Epithelial cell of proximal tubule (primary cell): ENCODE measurements at places on chromosomes 3 and 15. TPM values are rescaled to one million over a fixed set of nuclear protein-coding genes. Genes with fewer than 3 reads are reported as not detected.

- no peak for DNase-seq
Measured at GRCh38 chr15:80272987-80273386, 21.0 kb upstream of the CTXND1 start.

- no peak for DNase-seq
Measured at GRCh38 chr3:43343815-43344214, 57.5 kb downstream of the SNRK start.

- no peak for DNase-seq
Measured at GRCh38 chr3:56456117-56456516, 12.2 kb downstream of the ERC2 start.

Gene CSPG5
- 0.65 and 2.2 TPM in 2 replicates for total RNA-seq

Gene CPN2
- total RNA-seq, result not detected in 2 replicates

DNA sequence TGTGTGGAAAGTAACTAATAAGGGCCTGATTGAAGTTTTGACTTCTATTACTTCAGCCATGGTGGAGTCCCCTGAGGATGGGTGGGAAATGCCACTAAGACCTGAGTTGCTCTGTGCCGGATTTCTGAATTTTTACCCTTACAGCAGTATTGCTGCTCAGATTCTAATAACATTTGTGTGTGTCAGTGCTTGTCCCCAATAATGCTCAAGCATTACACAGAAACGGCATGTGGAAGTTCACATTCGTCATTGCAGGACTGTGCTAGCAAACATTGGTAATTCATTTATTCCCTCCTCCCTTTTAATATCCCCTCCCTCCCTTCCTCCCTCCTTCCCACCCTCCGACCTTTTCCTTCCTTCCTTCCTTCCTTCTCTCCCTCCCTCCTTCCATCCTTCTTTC lies 484.5 kb upstream of the ONECUT1 start:
- DNase-seq, result no peak

DNA sequence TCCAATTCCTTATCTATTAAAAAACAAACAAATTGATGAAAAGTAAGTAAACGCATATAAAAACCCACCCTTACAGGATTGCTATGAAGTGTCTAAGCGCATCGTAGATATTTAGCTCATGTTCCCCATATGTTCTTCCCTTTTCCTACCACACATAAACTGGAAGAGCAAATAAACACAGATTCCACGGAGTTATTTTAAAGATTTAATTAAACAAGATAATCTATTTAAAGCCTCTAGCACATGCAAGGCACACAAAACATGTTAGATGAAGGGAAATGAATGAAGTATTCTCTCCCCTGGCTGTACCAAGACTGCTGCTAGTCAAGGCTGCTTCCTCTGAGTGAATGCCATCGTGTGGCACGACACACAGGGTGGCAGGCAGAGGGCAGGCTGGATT lies 78.4 kb upstream of the FGF12 start:
- no peak for DNase-seq

GRCh38 chr3:89851974-89852621 lies 744.7 kb downstream of the EPHA3 start:
- no peak for DNase-seq

- DNase-seq, result no peak
Measured at GRCh38 chr15:70114221-70114620, 16.5 kb upstream of the TLE3 start.

GRCh38 chr3:58036293-58037032 lies 28.2 kb downstream of the FLNB start:
- DNase-seq, result no peak

GRCh38 chr3:168051070-168051469 lies 44.7 kb downstream of the GOLIM4 start:
- no peak for DNase-seq

Gene ADCY5
- total RNA-seq, result 0.07 and 2.7 TPM in 2 replicates

DNA sequence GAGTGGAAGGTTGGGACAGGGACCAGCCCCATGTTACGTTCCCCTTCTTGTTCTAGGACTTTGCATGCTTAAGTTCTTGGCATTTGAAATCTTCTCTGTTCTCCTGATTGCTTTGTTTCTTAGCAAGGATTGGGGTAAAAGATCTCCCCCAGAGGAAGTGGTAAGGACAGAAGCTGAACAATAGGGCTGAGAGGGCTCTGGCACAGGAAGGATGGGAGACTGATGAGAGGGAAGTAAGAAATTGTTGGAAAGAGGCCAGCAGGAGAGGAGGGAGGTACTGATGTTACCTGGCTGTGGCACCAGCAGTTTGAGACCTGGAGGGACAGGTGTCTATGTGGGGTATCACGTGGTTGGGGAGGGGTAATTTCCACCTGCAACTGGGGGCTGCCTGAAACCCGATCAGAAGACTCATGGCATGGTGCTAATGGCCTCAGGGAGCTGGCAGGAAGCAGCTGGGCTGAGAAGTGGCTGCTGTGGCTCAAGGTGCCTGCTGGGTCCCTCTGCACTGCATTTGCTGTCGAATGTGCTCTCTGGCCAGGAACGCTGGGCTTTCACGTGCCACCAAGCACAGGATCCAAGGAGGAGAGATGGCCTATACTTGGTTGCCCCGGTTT lies 108.4 kb downstream of the LSM3 start:
- no peak for DNase-seq

Gene CCR3
- not detected in 2 replicates for total RNA-seq

- no peak for DNase-seq
Measured at GRCh38 chr3:195093731-195094130, 177.2 kb downstream of the XXYLT1 start.

Gene ISLR
- total RNA-seq, result not detected in 2 replicates

- DNase-seq, result no peak
Measured at GRCh38 chr3:54047568-54047967, 74.8 kb upstream of the CACNA2D3 start.

DNA sequence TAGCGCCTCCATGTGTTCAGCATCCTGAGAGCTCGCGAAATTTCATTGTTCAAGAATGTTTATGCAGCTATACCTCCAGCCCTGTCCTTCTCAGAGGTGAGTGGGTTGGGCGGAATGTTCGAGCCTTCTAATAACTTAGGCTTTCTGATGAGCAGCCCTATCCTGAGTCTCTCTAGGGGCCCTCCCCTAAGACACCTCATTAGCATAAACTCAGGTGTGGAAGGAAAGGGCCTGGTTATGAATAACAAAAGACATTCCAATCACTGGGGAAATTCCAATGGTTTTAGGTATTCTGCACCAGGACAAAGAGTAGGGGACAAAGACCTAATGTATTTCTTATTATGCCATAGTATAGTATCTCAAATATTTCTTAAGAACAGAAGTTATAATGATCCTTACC lies 138.1 kb upstream of the PDZRN3 start:
- no peak for DNase-seq

DNA sequence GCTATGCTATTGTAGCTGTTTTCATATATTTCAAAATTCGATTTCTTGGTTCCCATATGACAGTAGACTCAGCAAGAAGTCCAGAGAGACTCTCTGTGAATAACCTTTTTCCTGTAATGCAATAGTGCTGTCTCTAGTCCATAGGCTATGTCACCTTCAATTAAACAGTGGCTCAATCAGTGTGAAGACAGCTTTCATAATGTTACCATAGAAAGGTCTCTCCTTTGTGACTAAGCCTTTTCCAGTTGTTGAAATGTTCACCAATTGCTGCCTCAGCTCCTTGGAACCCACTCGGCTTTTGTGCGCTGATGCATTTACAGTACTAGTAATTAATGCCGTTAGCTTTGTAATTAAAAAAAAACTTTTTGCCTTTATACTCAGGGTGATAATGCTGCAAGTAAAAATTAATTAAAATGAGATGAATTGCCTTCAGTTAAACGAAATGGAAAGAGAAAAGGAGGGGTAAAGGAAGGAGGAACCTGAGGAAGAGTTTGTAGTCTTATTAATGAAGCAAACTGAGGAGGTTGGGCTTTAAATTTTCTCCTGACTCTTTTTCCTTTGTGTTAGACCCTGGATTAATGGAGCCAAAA lies 214.8 kb downstream of the LSAMP start:
- DNase-seq, result no peak
